ENCODE measurements at places on chromosomes 3 and 15. TPM values are rescaled to one million over a fixed set of nuclear protein-coding genes. Genes with fewer than 3 reads are reported as not detected.

- DNase-seq = no peak
Observed at GRCh38 chr3:184696697-184697096, 15.2 kb downstream of the MAGEF1 start.

DNA sequence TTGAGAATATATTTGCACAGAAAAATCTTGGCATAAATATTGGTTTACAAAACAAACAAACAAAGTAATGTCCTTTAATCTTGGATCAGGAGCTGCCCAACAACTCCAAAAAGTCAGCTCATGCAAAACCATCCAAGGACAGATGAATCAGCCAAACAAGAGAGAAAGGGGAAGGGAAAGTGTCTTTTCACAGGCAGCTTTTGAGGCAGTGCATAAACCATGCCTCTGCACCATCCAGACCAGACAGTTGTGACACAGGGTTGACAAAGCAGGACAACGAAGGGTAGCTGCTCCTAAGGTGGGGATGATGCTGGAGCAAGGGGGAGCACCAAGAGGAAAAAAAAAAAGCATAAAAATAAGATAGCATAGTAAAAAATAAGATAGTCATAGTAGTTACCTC lies 8.7 kb downstream of the CD86 start:
- no peak for DNase-seq

- no peak for DNase-seq
Observed at GRCh38 chr15:99966815-99967214, 233.6 kb upstream of the LYSMD4 start.

- DNase-seq = peak; percentile 19
Observed at GRCh38 chr3:141203866-141204265, 27.8 kb upstream of the PXYLP1 start.

DNA sequence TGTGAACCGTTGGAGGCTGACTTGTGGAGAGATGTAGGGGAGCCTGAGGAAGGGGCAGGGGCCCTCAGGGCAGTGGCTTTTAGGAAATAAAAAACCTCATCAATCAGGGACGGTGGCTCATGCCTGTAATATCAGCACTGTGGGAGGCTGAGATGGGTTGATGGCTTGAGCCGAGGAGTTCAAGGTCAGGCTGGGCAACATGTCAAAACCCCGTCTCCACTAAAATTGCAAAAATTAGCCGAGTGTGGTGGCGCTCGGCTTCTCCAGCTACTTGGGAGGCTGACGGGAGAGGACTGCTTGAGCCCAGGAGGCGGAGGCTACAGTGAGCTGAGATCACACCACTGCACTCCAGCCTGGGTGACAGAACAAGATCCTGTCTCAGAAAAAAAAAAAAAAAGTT lies 7.6 kb downstream of the TTC23 start:
- no peak for DNase-seq

The BRPF1 gene
- 28.2 TPM for total RNA-seq

The CDCP1 gene
- total RNA-seq = not detected

DNA sequence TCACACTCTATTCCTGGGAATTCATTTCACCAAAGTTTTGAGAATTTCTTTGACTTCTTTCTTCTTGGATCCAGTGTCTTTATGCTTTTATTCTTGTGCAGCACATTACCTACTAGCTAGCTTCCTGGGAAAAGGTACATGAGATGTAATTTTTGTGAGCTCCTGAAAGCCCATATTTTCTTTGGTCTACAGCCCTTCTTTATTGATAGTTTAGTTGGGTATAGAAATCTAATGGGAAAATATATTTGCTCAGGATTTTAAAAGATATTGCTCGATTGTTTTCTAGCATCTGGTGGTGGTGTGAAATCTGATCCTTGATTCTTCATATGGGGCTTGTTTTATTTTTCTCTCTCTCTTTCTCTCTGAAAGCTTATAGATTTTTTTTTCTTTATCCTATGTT lies 45.8 kb downstream of the FOXB1 start:
- no peak for DNase-seq

The CCR5 gene
- total RNA-seq = not detected

GRCh38 chr15:29018120-29018805 lies 132.5 kb downstream of the APBA2 start:
- DNase-seq = no peak

The CD47 gene
- total RNA-seq = 180 TPM

GRCh38 chr3:102906818-102907217 lies 472.0 kb downstream of the ZPLD1 start:
- no peak for DNase-seq

DNA sequence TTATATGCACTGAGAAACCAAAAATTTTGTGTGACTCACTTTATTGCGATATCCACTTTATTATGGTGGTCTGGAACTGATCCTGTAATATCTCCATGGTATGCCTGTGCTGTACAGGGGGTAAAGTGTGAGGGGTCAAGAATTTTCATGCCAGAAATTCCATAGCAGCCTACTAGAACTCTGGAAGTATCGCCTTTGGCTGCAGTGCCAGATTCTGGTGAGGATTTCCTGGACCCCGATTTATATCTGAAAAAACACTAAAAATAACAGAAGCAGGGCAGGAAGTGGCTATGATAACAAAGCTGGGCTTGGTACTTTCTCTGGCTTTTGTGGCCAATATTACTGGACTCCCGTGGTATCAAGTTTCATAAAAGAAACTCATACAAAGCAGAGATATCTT lies 36.4 kb downstream of the CCDC80 start:
- no peak for DNase-seq

GRCh38 chr3:196995027-196995426 lies 26.4 kb upstream of the PIGZ start:
- no peak for DNase-seq

DNA sequence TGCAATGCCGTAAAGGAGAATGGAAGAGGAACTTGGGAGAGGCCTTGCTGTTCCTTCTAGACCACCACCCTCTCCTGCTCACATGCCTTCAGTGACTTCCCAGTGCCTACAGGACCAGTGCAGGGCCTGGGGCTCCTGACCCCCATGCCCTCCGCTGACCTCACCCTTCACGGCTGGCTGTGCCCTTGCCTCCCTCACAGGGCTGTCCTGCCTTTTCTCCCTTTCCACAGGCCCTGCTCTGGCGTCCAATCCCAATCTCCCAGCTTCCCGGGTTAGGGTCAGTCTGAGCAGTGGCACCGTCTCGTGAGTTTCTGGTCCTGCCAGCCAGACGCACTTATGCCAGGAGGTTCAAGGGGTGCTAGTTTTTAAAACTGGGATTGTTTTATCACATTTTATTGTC lies 110.4 kb downstream of the WNT7A start:
- no peak for DNase-seq

- DNase-seq = peak; percentile 60
Observed at GRCh38 chr3:40309925-40310695, 603 bp downstream of the EIF1B start.

DNA sequence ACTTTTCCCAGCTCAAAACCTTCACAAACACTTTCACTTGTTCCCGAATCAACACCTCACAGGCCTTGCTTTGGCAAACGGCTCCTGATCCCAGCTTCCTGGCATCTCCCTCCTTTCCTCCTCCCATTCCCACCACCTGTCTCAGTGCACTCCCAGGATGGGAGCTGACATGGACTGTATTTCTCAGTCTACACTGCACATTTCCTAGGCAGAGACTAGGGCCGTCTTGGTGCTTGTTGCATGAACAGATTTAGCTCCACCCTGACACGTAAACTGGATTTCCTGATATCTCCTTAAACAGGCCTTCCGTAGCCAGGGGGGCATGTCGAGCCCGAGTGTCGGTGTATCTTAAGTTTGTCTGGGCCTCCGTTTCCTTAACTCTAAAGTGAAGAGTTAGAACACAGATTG lies 790 bp upstream of the WHAMM start:
- DNase-seq = peak; percentile 71

GRCh38 chr3:196835086-196835485 lies 32.6 kb upstream of the SENP5 start:
- DNase-seq = no peak

GRCh38 chr3:113626503-113627371 lies 69.7 kb downstream of the USF3 start:
- peak; percentile 87 for DNase-seq

DNA sequence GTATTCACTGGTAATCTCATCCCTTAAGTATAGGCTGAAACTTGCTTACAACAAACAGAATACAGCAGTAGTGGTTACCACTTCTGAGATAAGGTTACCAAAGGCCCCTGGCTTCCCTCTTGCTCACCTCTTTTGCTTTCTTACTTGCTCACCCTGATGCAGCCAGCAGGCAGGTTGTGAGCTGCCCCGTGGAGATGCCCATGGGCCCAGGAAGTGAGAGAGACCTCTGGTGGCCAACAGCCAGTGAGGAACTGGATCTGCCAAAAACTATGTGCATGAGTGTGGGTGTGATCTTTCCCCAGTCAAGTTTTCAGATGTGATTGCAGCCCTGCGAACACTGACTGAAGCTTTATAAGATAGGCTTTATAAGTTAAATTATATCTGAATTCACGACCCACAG lies 48.7 kb downstream of the NMNAT3 start:
- DNase-seq = peak; percentile 75

GRCh38 chr3:116300226-116300625 lies 145.1 kb downstream of the LSAMP start:
- no peak for DNase-seq

The GAP43 gene
- not detected for total RNA-seq

GRCh38 chr15:85408270-85408746 lies 27.9 kb downstream of the AKAP13 start:
- DNase-seq = no peak

DNA sequence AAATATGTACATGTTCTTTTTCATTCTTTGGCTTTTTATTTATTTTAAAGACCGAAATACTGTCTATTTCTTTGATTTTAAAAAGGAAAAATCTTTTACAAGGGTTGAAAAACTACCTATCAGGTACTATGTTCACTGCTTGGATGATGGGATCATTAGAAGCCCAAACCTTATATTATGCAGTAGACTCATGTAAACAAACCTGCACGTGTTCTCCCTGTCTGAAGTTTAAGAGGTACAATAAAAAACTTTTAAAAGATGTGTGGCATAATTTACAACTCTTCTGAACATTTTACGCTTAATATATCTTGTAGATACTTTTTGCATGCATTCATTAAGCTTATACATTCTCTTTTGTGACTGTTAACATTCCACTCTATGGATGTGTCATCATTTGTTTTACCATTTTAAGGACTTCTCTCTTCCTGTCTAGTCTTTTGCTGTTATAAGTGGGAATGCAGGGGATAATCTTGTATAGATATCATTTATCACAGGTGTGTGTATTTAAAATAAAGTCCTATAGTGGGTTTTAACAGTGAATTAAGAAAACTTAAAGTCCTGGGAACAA lies 6.2 kb downstream of the MGA start:
- no peak for DNase-seq

DNA sequence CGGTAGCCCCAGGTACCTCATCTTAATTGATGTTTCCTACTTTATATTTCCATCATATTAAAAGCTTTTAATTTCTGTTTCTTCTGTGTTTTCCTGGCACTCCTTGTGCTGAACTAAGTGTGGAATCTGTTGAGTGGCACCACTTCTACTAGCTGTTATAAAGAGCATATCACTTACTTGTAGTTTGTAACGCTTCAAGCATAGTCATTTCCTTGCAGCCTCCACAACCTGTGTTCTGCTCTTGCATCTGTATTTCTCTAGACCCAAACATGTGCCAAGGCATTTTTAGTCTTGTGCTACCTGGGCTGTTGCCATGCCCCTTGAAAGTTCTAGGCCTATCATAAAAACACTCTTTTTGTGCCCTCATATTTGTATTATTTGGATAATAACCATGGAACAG lies 16.0 kb downstream of the ZNF654 start:
- DNase-seq = no peak

- DNase-seq = no peak
Observed at GRCh38 chr3:128281461-128282367, 128.4 kb downstream of the EEFSEC start.

DNA sequence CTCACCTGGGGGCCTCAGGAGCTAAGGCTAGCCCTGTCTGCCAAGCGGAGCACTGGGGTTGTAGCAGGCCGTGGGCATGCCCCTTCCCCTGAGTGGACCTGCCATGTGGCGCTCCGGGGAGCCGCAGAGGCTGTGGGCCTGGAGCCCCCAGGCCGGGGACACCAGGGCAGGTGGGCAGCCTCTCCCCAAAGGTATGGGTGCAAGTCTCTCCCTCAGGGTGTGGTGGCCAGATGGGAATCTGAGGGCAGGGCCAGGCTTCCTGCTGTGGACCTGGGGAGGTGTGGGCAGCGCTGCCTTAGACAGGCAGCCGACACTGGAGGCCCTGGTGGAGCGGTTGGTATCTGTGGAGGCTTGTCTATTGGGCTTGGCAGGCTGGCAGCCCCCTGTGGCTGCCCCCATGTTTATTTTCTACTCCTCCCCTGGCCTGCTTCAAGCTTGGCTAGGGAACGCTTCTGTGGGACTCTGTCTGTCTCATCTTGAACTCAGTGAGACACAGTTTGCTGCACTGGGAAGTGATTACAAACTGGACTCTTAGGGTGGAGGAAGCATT lies 5.9 kb downstream of the ACVR2B start:
- DNase-seq = no peak

The LDHAL6B gene
- total RNA-seq = not detected

DNA sequence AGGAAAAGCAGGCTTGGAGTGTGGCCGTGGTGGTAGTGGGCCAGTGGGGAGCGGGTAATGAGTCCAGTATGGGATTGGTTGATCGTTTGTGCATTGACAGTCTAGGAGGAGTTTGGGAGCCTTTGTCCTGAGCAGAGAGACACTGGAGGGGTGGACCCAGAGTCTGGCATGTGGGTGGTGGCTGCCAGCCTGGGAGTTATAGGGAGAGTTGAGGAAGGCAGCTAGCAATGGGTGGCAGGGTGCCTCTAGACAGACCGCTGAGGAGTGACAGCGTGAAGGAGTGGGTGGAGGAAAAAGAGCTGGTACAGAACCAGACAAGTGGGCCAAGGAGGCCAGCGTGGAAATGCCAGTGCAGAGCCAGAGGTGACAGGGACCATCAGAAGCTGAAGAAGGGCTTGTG lies 1.9 kb upstream of the CCK start:
- no peak for DNase-seq

The SOX14 gene
- not detected for total RNA-seq

The GOLGA6L4 gene
- total RNA-seq = 0.15 TPM

The ZNF80 gene
- not detected for total RNA-seq

DNA sequence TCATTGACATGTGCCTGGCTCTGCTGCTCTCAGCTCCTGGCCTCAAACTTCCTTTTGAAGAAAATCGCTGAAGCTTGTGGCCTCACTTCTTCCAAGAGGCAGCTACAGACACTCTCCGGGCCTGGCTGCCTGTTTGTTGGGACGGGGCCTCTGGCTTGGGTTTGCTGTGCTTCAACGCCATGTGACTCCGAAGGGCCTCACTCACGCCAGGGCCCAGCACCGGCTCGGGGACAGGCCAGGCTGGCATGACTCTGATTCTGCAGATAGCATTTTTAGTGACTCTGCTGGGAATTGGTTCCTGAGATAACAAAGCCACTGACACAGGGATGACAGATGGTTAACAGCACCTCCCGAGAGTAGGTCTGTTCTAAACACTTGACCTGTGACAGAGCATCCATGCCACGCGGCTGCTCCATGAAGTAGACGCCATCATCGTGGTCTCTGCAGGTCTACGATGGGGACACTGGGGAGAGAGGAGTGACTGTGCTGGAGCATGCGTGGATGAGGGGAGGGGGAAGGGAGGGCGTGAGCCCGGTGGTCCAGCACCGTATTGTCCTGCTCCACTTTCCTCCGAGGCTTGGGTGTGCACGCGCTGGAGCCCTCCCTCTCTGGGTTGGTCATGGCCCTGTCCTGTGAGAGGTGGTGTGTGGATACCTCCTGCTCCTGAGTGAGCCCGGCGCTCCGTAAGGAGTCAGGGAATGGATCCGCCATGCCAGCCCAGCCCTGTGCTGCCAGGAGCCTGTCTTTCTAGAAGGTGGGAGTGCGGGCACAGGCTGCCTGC lies 133.6 kb downstream of the TJP1 start:
- DNase-seq = no peak
